Esophagus squamous epithelium (tissue), 5 donors: ENCODE measurements at places on chromosomes 5 and 9.

DNA sequence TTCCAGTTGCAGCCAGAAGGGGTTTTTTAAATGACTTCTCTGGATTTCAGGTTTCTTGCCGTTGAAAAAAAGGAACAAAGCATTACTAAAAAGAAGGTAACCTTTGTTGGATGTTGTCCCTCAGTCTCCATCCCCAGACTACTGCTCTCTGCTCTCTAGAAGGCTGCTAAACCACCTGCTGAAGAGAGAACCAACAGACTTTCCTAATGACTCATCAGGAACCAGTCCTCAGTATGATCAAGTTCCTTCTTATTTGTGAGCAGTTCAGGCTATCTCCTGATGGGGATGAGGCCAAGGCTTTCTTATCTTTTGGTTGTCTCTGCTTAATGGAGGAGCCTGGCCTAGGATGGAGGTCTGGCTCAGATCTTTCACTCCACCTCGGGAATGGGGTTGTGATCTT lies 4.1 kb downstream of the KIF4B start:
- no peak for DNase-seq

DNA sequence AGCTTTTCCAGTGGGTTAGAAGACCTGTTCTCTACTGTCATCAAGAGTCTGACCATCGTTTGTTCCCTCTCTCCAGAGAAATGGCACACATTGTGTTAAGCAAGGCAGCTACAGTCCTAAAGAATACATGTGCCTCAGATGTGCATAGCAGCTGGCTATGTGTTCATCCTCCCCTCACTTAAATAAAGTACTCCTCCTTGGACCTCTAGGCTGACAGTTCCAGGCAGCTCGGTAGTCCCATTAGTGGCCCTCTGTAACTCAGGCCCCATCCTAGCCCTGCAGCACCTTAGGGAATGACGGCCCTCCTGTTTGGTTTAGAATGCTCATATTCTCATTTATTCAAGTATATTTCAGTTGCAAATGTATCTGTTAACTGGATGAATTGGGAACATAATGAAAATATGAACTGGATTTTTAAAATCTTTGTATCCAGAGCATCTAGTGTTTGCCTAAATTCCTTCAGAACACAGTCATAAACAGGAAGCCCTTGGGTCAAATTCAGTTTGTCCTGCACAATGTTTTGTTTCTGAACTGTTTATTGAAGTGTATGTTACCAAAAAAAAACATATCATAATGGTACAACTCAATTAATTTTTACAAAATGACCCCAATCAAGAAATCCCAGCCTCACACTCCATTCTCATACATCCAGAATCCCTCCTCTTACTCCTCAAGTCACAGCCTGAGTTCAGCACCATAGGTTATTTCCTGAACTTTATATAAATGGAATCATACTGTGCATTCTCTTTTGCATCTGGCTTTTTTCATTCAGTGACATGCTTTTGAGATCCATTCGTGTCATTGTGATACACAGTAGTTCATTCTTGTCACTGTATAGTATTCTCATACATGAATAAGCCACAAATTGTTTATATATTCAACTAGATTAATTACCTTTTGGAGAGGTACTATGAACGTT lies 1.6 kb upstream of the ASPN start:
- no peak for DNase-seq

DNA sequence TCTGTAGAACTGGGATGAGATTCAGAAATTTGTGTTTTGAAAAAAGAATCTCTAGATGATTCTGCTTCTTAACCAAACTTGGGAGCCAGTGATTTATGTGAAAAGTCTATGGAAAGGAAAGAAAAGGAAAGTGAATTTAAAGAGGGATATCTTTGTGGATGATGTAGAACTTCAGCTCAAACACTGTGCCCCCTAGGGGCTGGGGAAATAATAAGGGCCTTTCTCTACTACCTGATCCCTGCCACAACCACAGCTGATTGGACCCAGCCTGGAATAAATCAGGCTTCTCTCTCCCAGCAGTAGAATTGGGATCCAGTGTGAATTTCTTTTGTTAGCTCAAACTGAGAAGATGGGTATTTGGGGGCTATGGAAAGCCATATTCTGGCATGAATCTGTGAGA lies 155.0 kb downstream of the PRELID2 start:
- DNase-seq, result no peak

DNA sequence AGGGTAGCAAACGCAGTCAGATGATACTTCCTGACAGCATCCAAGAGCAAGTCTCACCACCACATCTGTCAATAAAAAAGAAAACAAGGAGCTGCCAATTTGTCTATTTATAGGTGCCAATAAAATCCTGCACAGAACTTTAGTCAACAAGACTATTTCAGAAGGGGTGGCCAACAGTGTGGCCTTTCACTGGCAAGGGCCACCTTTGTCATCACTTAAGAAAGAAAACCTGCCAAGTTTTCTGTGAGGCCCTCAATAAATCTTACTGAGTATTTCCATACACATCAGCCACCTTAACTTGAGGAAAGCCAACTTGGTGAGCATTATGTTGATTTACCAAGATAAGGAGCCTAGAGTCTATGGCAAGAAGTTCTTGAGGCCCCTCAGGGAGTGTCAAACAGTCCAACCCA lies 312.3 kb downstream of the ENC1 start:
- no peak for DNase-seq

- no peak for DNase-seq
These were observed 308.8 kb downstream of the ARHGAP26 start for GRCh38 chr5:143078971-143079370.

DNA sequence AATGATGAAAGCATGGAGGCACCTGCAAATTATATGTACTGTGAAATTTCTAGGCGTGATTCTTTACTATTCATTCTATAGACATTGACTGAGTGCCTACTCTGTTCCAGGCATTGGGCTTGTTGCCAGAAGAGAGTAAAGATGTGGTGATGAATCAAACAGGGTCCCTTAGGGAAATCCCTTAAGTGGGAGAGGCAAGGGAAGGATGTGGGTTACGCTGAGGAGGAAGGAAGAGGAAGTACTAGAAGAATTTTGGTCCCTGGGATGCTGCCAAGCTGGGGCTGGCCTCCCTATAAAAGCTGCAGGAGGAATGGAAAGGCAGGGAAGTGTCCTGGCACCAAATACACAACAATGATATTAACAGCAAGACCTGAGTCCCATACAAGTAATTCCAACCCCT lies 76.7 kb upstream of the SPOCK1 start:
- DNase-seq, result no peak

- no peak for DNase-seq
These were observed 1229.8 kb upstream of the WWC1 start for GRCh38 chr5:167061695-167062094.

GRCh38 chr5:41924872-41925554 lies at the start of gene FBXO4:
FBXO4 (plus strand) TSS chr5:41925281; CDS start chr5:41925310, 29 bp downstream.
- peak; percentile 12 for DNase-seq

GRCh38 chr5:10307206-10308148 lies at the start of gene CMBL:
CMBL (minus strand) TSS chr5:10307902; CDS start chr5:10290762, 17,140 bp downstream.
- no peak for DNase-seq

DNA sequence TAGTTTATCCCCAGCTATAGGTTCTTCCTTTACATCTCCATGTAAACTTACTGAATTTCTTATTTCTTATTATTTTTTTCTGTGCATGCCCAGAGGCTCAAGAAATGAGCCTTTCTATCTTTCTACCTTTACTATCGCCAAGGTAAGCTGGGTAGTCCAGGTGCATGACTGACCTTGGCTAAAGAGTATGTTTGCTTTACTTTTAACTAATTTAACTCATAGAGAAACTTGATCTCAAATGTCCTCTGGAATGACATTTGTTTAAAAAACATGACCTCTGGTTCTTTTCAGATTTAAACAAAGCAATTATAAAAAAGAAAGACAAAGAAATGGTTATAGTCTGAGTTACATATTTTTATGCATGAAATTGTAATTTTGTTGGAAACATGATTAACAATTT lies 397 bp downstream of the C6 start:
- DNase-seq, result no peak

- DNase-seq, result no peak
These were observed 187.1 kb downstream of the KDM4C start for GRCh38 chr9:6944896-6945295.

GRCh38 chr9:76366275-76366674 lies 28.0 kb downstream of the RFK start:
- DNase-seq, result no peak

DNA sequence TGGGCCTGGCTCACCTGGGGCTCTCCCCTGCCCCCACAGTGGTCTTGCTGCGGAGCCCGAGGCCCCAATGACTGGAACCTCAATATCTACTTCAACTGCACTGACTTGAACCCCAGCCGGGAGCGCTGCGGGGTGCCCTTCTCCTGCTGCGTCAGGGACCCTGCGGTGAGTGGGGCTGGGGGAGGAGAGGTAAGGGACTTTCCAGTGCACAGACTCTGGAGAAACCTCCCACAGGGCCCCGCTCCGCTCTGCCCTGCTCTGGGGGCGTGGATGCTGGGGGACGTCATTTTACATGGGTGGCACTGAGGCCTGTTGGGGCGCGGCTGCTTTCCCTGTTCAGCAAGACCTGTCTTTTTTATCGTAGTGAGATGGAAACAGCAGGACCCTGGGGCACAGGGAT lies 7.6 kb downstream of the TSPAN17 start:
- DNase-seq, result no peak

- no peak for DNase-seq
These were observed 118.8 kb downstream of the GAPVD1 start for GRCh38 chr9:125380406-125380805.

DNA sequence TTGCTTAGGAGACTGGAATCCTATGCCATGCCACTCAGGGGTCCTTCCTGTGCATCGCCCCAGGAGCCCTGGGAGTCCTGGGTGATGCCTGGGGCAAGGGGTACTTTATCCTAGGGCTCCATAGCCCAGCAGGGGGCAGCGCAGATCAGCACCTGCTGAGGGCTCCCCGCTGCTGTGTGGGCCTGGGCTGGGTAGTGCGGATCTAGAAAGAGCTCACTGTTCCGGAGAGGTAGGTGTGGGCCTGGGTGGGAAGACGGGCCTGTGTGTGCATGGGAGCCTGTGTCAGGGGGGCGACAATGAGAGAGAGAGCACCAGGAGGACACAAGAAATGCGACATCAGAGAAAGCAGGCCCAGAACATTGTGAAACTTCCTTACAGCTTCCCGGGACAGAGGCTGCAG lies 11.4 kb upstream of the DAB2IP start:
- no peak for DNase-seq

DNA sequence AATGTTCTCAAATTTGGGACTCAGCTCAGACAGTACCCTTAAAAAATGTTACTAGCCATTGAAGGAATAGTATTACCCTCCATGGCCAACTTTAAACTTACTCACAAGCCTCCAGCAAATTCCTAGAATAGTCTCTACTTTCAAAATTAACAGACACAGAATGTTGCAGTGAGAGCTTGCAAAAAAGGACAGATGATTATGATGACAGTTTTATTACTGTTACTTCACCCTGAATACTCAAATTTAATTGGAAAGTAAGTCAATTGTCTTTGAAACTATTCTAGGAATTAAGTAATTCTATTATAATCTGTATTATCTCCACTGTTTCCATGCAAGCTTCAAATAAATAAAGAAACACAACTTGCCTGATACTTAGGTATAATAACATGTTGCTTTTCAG lies 288.3 kb downstream of the SLF1 start:
- no peak for DNase-seq

DNA sequence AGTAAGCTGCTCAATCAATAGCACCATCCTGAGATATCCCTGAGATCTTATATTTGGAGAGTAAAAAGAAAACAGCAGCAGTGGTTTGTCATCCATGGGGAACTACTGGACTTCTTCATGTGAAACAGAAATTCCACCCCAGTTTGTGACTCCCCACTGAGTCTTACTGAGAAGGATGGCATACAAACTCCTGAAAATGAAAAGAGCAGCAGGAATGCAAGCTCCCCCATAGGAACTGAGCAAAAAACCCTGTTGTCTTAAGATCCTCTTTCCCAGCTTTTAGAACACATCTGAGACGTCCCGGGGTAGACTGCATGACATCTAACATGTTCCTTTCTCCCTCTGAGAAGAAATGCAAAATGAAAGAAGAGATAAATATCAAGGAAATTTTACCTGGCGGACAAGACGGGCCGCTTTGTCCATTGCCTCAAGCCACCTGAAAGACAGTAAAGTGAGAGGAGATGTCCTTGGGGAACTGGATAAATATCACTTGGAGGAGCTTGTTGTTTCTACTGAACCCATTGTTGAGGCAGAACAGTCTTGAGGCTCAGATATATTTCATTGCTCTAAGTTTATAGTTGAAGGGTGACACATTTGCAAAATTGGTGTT lies 117.1 kb downstream of the NUDT12 start:
- DNase-seq, result no peak

DNA sequence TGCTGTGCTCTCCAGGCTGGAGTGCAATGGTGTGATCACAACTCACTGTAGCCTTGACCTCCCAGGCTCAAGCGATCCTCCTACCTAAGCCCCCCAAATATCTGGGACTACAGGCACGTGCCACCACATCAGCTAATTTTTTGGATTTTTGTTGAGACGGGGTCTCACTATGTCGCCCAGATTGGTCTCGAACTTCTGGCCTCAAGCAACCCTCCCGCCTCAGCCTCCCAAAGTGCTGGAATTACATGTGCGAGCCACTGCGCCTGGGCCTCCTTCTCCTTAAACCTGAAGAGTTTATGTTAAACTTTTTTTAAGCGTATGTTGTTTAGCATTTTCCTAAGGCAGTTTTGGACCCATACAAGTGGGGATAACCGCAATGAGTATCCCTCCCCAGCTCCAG lies 30.8 kb upstream of the SUSD3 start:
- DNase-seq, result no peak

- DNase-seq, result no peak
These were observed 312.9 kb upstream of the RPS23 start for GRCh38 chr5:82591021-82591515.

GRCh38 chr5:134840811-134841210 lies 5.0 kb upstream of the C5orf24 start:
- no peak for DNase-seq

- DNase-seq, result no peak
These were observed 34.8 kb upstream of the SHC3 start for GRCh38 chr9:89213396-89213880.

DNA sequence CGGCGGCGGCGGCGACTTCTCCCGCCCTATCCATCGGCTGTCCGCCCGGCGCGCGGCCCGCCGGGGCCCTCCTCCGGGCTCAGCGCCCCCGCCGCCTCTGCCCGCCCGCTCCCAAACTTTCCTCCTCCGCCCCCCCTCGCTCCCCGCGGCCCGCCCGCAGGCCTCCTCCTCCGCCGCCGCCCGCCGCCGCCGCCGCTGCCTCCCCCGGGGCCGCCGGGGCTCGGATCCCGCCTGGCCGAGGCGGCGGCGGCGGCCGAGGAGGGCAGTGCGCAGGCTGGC lies 460 bp upstream of the PBX3 start:
- DNase-seq, result no peak

GRCh38 chr5:134902071-134902801 lies 2.7 kb upstream of the PCBD2 start:
- no peak for DNase-seq

GRCh38 chr5:68348447-68349222 lies 133.1 kb downstream of the PIK3R1 start:
- no peak for DNase-seq
